ENCODE measurements at places on chromosomes 16 and 17.

- DNase-seq = no peak
These were observed 121.5 kb downstream of the KATNIP start for GRCh38 chr16:27671410-27671809.

DNA sequence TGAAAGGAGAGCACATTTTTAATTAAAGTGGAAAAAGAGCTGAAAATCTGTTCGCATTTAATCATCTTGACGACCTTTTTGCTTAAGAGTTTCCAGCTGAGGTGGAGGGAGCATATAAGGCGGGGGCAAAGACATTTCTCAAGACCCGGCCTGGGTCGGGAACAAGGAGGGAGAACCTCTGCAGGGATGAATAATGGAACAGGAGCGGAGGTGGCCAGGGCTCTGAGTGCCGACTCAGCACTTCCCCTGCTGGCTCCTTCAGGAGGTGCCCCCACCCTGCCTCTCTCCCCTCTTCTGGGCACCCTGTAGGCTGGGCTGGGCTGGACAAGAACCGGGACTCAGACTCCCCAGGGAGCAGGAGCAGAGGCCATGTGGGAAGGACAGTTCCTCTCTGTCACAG lies 7.9 kb upstream of the NGFR start:
- DNase-seq = no peak

GRCh38 chr16:3980253-3981111 lies 100.0 kb upstream of the CREBBP start:
- peak; percentile 64 for DNase-seq

DNA sequence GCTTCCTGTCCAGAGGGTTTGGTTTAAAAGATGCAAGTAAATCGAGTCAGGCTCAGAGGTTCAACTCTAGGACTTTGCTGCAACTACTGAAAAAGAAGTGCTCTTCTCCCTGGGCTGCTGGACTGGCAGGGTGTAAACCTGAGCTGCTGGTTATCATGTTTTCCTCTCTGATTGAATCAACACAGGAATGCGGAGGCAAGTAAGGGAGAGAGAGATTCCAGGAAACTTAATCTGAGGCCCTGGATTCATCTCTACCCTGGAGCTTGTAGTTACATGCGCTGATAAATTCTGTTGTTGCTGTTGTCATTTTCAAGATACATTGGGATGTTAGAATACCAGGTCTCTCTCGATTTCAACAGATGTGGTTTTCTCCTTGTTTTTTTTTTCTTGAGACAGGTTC lies 8.2 kb upstream of the HS3ST3A1 start:
- no peak for DNase-seq

DNA sequence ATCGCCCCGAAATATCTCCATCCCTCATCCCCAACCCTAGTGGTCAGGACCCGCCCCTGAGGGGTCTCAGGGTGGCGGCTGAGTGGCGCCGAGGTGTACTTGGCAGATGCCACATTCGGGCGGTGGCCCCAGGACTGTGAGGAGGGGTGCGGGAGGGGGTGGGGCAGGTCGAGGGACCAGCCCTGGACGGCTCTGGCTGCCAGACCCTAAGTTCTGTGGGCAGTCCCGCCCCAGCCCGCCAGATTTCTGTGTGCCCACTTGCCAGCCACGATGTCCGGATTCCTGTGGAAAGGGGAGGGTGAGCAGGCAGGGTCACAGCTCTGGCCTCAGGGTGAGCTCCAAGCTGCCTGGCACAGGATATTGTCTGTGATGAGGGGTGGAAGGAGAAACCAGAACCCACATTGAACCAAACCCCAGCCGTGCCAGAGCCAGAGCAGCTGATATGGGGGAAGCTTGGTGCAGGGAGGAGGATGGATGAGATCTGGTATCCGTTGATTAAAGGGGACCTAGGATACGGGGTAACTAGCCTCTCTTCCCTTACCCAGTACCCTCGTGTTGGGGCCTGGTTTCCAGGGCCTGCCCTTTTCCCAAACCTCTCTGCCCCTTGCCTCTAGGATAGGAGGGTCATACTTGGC lies 1.1 kb upstream of the CHAD start:
- no peak for DNase-seq

DNA sequence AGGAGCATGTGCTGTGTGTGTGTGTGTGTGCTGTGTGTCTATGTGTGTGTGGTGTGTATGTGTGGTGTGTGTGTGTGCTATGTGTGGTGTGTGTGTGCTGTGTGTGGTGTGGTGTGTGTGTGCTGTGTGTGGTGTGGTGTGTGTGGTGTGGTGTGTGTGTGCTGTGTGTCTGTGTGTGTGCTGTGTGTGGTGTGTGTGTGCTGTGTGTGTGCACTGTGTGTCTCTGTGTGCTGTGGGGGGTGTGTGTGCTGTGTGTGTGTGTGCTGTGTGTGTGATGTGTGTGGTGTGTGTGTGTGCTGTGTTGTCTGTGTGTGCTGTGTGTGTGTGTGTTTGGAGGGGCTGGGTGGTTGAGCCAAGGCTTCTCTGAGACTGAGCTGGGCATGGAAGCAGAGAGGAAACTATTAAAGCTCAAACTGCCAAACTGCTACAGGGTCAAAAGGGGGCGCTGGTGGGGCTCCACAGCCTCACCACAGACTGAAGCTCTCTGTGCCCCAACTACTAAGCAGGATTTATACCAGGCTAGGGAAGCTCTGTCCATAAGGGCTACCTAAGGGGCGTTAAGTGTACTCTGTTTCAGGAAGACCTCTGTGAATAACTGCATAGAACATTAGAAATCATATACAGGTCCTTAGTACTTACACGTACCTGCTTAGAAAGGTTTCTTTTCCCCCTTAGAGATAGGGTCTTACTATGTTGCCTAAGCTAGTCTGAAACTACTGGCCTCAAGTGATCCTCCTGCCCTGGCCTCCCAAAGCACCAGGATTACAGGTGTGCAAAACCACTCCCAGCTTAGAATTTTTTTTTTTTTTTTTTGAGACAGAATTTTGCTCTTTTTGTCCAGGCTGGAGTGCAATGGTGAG lies 27.8 kb upstream of the GHDC start:
- DNase-seq = no peak

DNA sequence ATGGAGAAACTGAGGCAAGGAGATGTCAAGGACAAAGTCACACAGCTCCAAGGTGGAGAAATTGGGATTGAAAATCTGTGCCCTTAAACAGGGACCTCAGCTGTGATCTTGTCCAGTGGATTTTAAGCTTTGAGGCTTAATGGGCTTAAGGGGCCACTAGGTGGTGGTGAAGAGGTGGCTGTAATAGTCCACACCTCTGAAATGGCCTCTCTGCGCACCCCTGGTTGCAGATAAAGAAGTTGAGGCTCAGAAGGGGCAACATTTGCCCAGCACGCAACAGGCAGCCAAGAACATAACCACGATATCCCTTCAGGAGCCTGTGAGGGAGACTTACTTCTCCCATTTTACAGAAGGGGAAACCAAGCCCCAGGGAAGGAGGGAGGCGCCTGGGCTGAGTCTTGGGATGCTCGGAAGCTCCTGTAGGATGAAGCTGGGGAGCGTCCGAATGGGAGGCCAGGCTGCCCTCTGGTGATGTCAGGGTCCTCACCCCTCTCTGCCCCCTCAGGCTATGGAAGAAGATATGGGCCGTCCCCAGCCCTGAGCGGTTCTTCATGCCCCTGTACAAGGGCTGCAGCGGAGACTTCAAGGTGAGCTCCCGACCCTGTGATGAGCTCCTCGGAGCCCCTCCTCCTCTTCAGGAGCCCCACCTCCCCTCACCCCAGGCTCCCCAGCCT lies 43.7 kb downstream of the IL21R start:
- DNase-seq = no peak

DNA sequence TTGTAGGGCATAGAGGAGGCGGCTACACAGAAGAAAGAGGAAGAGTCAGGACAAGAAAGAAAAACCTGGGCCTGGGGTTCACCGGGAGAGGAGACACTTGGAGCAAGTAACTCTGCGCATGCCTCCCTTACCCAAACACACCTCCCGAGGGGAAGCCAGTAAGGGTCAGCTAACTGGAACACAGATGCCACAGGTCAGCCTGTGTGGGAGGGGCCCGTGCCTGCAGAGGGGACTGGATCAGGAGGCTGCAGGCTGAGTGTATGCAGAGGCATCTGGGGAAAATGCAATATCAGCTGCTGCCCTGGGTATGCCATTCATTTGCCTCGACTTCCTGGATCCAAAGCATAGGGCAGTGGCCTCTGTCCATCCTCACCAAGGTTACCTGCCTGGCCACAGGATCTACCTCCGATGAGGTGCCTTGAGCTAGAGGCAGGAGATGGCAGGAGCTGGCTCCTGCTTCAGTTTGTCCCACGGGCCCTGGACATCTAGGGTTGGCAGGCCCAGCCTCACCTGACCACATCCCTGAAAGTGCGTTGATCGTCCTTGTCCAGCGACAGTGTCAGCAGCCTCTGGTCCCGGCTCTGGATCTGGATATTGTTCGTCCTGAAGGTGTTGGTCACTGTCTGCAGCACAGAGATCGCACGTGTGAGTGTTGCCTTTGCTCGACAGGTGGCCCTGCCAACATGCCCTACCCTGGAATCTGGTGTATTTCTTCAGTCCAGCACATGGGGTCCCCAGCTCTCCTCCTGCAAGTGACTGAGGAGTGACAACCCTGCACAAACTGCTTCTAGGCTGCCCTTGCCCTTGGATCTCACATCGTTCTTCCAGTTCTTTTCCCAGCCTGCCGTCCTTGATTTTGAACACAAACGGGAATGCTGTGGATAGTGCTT lies 4.6 kb upstream of the MFSD6L start:
- no peak for DNase-seq

GRCh38 chr16:81599034-81599744 lies 154.6 kb downstream of the CMIP start:
- no peak for DNase-seq

GRCh38 chr17:49210158-49211029 lies at the start of the genes ABI3 and GNGT2:
Gene ABI3, plus strand, starts transcription at chr17:49210707. Its CDS starts 18 bp downstream, at chr17:49210725.
Gene GNGT2, minus strand, starts transcription at chr17:49210574. Its CDS starts 3,152 bp downstream, at chr17:49207422.
- peak; percentile 26 for DNase-seq

GRCh38 chr16:12294471-12294870 lies 317.9 kb downstream of the SNX29 start:
- no peak for DNase-seq

GRCh38 chr17:35947156-35947585 lies 3.7 kb upstream of the LYZL6 start:
- DNase-seq = peak; percentile 14

DNA sequence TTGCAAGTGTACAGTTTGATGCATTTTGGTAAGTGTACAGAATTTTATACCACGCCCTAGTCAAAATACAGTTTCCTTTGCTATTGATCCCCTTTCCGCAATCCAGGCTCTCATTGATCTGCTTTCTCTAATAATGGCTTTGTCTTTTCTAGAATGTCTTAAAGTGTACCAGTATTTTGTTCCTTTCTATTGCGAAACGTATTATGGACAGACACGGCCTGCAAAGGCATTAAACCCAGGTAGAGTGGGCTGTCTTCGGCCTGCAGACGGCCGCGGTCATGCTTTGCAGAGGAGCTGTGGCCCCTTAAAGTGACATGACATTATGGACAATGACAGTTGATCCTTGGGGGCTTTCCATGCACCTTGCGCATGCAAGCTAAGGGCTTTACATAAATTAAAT lies 15.9 kb upstream of the HSBP1 start:
- DNase-seq = no peak

- no peak for DNase-seq
These were observed 148.9 kb upstream of the COX10 start for GRCh38 chr17:13920413-13920812.

- DNase-seq = no peak
These were observed 817.6 kb upstream of the CDH8 start for GRCh38 chr16:62853887-62854286.

DNA sequence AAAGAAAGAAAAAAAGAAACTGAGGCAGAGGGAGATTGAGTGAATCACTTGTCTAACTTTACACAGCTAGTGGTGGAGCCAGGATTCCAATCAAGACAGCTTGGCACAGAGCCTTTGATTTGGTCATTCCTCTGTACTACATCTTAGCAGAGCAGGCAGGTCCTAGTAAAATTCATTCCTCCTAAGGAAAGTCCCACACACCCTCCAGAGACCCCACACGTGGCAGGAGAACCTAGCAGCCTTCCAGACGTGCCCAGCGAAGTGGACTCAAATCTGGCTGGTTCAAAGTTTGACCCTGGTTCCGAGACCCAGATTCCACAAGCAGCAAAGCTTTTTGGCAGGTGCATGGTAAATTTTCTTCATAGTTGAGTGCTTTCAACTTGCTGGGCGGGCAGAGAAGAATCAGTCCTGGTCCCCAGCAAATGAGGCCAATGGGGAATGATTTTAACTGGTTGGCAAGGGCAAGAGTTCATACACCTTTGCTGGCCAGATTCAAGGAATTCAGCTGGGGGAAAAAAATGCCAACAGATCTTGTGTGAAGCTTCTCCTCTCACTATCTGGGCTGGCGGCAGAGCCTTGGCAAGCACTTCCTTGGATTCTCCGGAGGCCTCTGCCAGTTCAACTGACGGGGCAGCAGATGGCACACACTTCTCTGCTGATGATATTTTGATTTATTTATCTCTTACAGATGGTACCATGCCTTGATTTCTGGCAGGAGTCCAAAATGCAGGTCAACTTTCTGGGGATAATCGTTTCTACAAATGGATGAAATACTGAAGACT lies 82.4 kb downstream of the GSG1L start:
- no peak for DNase-seq

DNA sequence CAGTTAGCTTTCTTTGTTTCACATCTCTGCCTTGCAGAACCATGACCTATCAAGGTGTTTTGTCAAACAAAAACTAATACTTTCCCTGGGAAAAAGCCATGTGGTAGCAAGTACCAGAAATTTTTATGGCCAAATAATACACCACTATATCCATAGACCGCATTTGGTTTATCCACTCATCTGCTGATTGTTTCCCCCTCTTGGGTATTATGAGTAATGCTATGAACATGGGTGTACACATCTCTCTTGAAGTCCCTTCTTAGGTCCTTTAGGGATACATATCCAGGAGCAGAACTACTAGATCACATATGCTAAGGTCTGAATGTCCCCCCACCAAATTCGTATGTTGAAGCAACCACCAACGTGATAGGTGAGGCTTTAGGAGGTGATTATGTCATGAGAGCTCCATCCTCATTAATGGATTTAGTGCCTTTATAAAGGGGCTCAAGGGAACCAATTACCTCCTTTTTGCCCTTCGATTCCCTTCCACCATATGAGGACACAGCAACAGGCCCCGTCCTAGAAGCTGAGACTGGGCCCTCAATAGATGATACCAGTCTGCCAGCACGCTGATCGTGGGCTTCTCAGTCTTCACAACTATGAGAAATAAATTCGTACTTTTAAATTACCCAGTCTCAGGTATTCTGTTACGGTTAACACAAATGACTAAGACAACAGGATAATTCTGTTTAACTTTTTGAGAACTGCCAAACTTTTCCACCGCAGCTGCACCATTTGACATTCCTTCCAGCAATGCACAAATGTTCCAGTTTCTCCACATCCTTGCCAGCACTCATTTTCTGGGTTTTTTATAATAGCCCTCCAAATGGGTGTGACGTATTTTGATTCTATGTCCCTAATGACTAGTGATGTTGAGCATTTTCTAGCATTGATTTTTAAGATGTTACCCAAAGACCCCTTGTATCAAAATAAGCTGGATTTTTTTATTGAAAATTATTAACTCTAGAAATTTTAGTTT lies 30.0 kb downstream of the SIAH1 start:
- no peak for DNase-seq

DNA sequence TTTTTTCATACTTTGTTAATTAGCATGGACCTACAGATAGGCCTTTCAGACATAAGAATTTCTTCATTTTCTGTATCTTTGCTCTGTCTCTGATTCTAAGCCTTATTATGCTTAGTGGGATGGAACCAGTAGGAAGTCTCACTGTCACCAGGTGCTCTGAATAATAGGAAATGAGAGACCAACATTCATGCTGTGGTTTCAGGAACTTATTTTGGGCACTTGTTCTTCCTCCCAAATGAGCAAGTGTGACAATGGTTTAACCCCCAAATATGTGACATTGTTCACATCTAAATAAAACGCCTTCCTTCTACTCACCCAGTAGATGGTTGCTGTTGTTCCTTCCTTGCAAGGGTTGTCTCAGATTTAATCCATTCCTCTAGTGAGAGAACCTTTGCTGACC lies 100.2 kb downstream of the SYCE1L start:
- no peak for DNase-seq

All from astrocyte (in vitro differentiated cells and primary cell).